ENCODE measurements at places on chromosomes 7 and 10.

DNA sequence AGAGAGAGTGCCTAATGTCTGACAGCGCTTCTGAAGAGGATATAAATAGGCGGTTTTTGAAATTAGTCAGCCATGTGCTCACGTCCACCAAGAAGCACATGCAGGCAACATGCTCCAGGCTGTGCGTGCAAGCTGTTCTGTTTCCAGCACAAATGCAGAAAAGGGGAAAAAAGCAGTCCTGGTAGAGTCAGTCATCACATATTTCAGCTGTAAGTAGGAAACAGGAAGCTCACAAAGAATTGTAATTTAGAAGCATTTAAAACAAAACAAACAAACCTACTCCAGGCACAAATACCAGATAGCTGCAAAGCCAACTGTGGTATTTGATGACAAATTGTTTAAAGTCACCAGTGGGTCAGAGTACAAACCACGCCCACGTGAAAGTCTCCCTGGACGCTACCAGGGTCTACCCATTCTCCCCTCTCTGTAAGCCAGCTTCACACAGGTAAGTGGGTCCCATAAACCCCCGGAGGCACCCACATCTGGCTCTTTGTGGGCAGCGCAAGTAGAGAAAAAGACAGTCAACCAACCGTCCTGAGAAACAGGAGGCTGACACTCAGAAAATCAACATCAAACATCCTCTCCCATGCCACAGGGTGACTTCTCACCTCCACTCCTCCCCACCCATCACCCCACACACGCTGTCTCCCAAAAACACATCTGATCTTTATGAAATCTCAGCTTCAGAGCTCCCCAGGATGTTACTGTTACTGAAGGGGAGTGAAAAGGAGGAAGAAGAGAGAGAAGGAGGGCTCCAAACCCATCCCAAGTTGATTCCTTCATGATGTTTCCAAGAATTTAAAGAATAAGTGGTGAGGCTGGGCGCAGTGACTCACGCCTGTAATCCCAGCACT lies 186.4 kb downstream of the FAM107B start:
- DNase-seq, result no peak

DNA sequence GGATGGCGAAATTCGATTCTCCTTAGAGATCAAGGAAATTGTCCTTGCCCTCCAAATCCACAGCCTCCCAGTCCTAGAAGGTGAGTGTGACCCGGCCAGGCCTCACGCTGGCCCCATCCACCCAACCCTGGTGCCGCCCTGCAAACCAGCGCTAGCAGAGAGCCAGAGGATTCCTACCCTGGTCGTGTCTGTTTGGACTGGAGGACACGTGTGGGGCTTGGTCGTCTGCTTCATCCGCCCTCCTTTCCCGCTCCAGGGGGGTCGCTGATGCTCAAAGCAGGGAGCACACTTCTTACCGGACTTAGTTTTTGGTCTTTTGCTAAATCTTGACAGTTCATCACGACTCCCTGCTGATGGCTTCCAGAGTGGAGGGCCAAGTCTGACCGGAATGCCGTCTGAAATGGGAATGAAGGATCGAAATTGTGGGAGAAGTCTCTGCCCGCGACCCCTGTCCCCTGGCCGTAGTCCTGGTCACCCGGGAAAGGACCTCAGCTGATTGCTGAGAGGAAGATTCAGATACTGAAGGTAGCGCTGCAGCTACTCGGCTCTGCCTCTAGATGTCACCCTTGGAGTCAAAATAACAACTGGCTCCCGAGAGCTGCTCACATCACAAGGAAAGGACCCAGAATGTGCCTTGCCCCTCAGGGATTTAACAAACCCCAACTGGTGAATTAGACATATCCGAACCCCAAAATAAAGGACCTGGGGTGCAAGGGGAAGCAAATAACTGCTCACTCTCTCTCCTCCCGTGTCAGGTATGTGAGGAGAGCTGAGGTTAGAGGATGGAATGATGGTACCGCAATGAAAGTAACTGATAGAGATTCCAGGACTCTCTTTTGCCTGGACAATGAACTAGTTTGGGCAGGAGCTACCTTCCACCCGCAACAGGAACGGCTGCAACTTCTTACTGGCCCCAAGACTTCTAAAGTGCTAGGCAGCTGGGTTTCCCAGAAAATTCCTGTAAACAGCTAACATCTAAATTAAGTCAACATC lies 23.5 kb upstream of the ORC5 start:
- DNase-seq, result peak; percentile 4

- DNase-seq, result no peak
Measured at GRCh38 chr7:123993996-123994395, 38.9 kb downstream of the TMEM229A start.

DNA sequence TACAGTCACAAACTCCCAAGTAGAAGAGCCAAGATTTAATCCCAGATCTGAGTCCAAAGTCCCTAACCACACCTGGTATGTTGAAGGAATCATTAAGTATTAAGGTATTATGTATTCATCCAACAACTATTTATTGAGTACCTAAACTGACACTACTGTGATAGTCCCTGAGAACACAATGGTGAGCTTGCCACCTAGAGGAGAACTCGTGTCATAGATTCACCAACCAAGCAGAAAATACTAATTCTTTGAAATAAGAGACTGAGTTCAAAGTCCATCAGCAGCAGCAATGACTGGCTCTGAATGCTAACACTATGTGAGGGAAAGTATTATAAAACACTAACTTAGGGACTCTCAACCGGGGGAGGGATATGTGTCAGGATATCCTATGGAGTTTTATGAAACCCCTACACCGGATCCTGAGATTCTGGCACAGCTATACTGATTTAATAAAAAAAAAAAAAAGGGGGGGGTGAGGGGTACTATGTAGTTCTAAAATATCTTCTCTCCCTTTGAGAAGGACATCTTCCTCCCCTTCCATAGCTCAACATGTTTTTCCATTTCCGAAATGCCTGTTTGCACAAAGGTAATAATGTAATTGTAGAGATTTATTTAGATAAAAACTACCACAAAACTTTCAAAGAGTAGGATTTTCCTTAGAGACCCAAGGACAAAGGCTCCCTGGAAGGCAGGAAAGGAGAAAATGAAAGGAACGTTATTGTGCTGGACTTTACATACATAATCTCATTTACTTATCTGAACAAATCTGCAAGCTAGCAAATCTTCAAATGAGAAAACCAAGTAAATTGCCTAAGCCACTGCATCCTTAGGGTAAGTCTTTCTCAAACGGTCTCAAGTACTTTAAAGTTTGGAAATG lies 1.6 kb downstream of the NCOA4 start:
- no peak for DNase-seq

DNA sequence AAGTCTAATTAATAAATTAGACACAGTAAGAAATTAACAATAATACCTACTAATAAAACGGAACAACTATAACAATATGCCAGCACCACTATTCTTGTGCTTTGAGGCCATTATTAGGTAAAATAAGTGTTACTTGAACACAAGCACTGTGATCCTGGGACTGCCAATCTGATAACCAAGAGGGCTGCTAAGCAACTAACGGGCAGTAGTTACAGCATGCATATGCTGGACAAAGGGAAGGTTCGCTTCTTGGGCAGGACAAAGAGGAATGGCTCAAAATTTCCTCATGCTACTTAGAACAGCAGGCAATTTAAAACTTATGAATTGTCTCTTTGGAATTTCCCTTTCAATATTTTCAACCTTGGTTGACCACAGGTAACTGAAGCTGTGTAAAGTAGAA lies 718.6 kb downstream of the SORCS3 start:
- DNase-seq, result no peak

DNA sequence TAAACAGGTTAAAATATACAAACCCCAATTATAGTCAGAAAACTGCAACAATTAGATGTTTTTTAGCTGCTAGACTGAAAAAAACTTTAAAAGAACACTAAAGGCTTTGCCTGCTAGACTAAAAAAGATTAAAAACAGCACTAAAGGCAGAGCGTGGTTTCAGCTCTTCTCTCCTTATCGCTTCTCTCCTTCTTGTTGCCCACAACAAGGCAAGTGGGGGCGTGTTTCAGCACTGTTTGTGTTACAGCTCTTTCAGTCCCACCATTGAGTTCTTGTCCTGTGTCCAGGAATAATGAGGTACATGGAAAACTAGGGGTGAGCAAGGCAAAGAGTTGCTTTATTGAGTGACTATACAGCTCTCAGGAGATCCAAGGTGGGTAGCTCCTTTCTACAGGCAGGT lies 112.3 kb downstream of the HPSE2 start:
- no peak for DNase-seq

GRCh38 chr10:61822781-61823230 lies 78.7 kb upstream of the ARID5B start:
- no peak for DNase-seq

GRCh38 chr10:3186368-3186767 lies 13.8 kb upstream of the PITRM1 start:
- no peak for DNase-seq

GRCh38 chr7:151429560-151430331 lies 10.2 kb downstream of the CRYGN start:
- peak; percentile 48 for DNase-seq

DNA sequence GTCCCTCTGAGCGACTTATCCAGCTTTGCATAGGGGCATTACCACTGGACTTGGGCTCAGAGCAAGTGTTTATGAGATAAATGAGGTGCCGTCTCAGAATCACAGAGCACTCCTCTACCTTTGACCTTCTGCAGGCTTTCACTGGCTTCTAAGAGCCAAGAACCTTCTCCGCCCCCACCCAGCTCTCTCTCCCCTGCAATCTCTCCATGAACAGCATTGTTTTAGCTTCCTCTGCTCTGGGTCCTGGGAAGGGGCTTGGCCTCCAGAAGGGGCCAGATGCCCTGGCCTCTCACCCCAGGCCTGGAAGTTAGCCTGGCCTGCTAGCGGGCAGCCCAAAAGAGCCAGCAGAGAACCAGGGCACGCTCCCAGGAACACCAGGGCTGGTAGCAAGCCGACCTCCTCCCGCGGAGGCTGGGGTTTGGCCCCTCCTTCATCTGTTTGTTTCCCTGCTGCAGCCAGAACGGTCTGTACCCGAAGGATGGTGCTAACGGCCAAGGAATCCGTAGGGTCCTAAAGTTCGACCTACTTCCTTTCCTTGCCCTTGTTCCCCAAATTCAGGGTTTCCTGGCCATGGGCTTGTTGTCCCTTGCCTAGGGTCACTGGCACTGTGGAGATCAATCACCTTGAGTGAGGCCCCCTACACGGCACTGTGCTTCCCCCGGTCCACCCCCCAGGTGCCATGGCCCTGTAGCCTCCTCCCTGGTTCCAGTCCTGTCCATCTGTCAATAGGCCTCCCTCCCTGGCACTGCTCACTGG lies 18.7 kb upstream of the DDIT4 start:
- no peak for DNase-seq

DNA sequence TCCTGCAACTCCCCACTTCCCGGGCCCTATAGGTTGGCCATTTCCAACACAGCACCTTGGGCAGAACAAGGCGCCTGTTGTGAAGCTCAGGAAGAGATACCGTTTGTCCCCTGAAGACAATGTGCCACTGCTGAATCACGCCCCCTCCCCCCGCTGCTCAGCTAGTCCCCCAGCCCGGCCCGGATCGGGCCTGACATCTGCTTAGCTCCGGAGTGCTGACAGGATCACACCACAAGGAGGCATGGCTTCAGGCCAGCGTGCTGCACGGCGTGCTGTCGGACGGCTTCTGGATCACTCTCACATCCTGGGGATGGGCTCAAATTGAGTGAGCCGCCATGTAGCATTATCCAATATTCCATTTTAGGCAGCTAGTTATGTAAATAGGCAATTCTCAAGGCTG lies 62.1 kb upstream of the EFCAB10 start:
- DNase-seq, result no peak

GRCh38 chr10:52906046-52906445 lies 133.5 kb upstream of the MBL2 start:
- DNase-seq, result no peak

DNA sequence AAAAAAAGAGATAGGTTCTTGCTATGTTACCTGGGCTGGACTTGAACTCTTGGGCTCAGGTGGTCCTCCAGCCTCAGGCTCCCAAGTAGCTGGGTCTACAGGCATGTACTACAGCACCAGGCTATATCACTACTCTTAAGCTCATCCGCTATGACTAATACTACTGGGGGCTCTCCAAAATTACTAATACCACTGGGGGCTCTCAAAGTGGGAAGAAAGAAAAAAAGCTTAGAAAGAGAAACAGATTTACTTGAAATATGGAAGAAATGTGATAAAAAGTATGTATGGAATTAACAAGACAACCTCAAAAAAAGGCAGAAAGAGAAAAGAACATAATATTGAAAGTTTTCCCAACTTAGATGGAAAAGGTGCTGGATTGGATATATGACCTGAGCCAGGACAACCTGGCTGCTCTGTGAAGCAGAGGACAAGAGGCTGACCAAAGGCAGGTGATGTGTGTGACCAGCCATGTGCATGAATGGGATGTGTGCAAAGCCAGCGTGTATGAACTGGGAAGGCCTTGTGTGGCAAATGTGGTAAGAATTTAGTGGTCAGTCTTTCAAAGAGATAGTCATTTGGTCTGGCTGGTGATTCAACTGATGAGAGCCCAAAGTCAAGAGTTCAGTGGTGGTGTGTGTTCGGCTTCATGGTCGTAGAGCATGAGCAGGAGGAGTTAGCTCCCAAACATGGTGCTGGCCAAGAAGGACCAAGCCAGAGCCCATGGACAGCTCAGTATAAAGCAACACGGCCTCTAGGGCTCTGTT lies 232.4 kb upstream of the KLF14 start:
- DNase-seq, result no peak

- no peak for DNase-seq
Measured at GRCh38 chr7:130140551-130141160, 64.5 kb downstream of the TMEM209 start.

DNA sequence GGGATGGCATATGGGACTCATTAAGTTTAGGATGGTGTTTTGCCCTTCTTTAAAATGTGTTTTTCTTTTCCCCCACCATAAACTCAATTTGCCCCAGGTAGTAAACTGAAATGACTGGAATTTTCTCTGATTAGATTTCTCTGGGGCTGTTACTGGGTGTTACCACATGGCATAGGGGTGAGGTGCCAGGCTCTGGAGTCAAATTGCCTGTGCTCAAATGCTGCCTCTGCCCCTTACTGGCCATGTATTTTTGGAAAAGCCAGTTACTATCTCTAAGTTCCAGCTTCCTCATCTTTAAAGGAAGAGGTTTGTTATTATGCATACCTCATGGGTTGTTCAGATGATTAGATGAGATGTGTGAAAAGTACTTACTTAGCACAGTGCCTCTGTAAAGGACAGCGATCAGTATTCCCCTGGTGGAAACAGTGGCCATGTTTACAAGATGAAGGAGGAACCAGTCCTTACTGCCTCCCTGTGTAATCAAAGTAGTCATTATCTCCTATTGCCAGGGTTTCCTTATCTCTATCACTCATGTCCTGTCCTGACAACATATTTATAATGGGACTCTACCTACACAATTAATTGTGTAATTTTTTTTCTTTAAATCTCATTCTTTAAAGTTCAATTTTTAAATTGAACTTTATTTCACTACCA lies 352.0 kb downstream of the KCNMA1 start:
- no peak for DNase-seq

DNA sequence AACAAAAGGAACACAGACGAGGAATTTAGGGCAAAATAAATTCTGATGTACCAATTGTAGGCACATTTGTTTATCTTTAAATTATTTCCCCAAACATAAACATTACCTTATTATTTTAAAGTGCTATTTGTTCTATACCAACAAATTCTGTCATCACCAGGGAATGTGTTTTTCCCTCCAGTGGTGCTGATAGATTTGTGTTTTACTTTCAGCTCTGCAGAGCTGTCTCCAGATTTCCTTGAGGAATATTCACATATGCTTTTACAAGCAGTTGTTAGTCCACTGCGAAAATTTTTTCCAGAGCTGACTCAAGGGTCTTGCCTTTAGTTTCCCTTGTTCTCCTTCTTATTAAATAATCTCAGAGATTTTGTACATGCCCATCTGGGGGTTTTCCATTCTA lies 362.8 kb downstream of the PHF14 start:
- no peak for DNase-seq

All from CD8-positive, alpha-beta memory T cell (primary cell).